Activated naive CD4-positive, alpha-beta T cell treated with anti-CD3 and anti-CD28 coated beads for 36 hours (primary cell): ENCODE measurements at places on chromosomes 5 and 9. TPM values are rescaled to one million over a fixed set of nuclear protein-coding genes. Genes with fewer than 3 reads are reported as not detected.

DNA sequence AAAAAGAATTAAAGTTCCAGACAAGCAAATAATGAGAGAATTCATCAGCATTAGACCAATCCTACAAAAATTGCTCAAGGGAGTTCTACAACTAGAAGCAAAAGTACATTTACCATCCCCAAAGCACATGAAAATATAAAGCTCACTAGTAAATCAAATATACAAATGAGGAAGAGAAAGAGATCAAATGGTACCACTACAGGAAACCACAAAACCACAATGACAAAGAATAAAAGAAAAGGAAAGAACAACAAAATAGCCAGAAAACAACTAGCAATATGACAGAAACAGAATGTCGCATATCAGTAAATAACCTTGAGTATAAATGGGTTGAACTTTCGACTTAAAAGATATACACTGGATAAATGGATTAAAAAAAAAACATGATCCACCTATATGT is 739.0 kb downstream of the DTWD2 start:
- no peaks in the 10 kb centered on the region for H3K36me3 ChIP-seq
- no peaks in the 10 kb centered on the region for H3K4me1 ChIP-seq
- DNase-seq: no peak
- H3K27me3 ChIP-seq: no peaks in the 10 kb centered on the region
- no peak overlapping the region for H3K4me3 ChIP-seq
- H3K27ac ChIP-seq: no peak overlapping the region

DNA sequence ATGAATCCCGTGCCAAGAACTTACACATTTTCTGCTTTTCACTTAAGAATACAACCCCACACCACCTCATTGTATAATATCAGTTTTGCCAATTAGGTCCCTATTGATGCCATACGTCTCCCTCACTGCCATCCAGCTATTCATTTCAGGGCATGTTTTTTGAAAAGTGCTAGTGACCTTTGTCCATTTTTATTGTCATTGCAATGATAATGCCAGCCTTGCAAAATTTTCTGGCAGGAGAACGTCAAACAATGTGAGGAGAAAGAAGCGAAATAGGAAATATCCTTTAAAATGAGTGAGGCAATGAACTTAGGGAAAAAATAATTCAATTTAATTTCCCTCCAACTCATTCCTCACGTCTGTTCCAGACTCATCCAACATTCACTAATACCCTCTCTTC is 111.8 kb upstream of the CKMT2 start:
- no peak overlapping the region for H3K27ac ChIP-seq
- no peaks in the 10 kb centered on the region for H3K27me3 ChIP-seq
- H3K36me3 ChIP-seq: peaks cover 19% of the 10 kb centered on the region
- no peak overlapping the region for H3K4me3 ChIP-seq
- peaks cover 10% of the 10 kb centered on the region for H3K4me1 ChIP-seq

- H3K4me3 ChIP-seq: no peak overlapping the region
- DNase-seq: no peak
- H3K27me3 ChIP-seq: peaks cover 2% of the 10 kb centered on the region
- no peaks in the 10 kb centered on the region for H3K4me1 ChIP-seq
These were observed 146.8 kb downstream of the BARX1 start for GRCh38 chr9:93808115-93809029.

DNA sequence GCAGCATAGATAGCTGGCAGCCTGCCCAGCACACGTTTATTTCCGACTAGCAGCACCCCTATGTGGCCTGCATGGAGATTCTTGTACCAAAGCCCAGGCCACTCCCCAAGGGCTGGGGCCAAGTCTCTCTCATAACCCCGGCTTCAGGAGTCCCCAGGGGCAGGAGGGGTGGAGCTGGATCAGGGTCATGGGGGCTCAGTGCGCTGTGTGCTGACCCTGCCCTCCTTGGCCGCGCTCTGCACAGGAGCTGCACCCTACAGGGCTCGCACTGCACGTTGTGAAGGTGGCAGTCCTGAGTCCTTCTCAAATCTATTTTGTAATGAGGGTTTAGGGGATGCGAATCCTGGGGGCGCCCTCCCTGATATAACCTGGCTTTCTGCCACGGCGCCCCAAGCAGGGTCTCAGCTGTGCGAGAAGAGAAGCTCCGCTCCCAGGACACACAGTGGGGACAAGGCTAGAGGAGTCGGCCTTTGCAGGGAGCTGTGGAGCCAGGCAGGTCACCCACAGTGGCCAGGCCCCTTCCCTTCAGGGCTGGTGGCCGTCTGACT is 28.6 kb downstream of the NKD2 start:
- no peaks in the 10 kb centered on the region for H3K27me3 ChIP-seq
- no peak for DNase-seq
- H3K27ac ChIP-seq: no peak overlapping the region

DNA sequence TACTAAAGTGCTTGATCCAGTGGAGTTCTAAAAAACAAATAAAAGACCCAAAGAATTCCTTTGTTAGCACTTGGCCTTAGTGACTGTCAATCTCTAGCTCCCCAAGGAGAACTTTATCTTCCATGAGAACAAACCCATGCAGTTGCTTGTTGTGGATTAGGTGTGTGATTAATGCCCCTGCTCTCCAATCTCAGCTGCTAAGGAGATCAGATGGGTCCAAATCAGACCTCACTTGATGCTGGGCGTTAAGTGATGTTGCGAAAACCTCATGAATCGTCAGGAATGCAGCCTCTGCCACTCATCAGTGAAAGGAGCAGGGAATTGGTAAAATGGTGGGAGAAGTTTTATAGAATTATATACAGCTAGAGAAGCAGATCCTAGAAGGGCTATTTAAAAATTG is 133.7 kb downstream of the DMAC1 start:
- no peaks in the 10 kb centered on the region for H3K4me1 ChIP-seq
- no peaks in the 10 kb centered on the region for H3K27me3 ChIP-seq
- H3K36me3 ChIP-seq: no peaks in the 10 kb centered on the region
- DNase-seq: no peak
- H3K4me3 ChIP-seq: no peak overlapping the region

Gene IL4
- total RNA-seq: not detected

DNA sequence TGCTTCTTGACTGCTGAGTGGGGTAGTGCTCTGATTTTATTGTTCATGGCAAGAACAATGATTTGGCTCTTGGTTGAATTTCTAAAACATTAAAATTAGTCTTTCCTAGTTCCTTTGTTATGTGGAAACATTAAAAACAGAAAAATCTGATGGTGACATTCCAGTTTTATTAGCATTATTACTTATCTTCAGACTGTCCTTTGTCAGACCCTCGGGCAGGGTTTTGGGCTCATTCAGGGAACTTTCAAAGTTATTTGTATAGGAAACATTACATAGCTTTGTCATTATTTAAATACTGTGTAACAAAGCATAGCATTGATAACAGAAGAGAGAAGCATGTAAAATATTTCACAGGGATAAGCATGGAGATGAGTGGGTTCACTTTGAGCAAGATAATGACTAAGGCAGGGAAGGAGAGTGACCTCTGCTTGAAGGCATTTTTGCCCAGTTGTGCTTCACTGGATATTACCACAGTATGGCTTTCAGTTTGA is 119.9 kb downstream of the KDM4C start:
- no peaks in the 10 kb centered on the region for H3K27me3 ChIP-seq
- H3K4me1 ChIP-seq: peaks cover 28% of the 10 kb centered on the region
- no peak overlapping the region for H3K27ac ChIP-seq
- H3K4me3 ChIP-seq: no peak overlapping the region
- DNase-seq: no peak

DNA sequence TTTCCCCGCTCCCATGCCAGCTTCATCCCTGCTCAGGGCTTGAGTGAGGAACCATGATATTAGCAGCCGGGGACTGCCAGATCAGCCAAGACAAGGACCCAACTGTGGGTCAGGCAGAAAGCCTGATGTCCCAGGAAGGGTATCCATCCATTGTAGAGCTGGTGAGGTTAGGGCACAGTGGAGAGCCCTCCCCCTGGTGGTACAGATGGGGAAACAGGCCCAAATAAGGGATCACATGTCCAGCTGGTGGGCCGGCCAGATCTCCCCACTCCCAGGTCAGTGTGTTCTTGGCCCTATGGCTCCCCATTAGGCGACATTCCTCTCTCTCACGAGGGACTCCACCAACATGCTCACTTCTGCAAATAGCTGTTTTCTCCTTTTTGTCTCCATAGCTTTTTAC is 9.0 kb downstream of the CDX1 start:
- H3K36me3 ChIP-seq: no peaks in the 10 kb centered on the region
- no peak overlapping the region for H3K27ac ChIP-seq
- no peak overlapping the region for H3K4me3 ChIP-seq

DNA sequence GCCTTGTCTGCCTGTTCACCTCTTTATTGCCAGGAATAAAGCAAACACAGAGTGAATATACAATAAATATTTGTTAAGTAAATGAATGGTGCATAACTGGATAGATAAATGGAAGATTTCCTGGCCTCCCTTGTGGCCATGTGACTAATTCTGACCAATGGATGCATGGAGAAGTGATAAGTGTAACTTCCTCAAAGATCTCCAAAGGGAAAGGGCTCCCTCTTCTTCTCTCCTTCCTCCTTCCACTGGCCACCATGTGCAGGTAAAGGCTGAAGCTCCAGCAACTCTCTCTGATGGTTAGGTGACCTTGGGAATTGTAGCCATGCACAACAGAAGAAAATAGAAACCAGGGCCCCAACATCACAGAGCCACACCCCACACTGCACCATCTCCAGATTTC is 174.4 kb downstream of the EBF1 start:
- no peak for DNase-seq
- no peak overlapping the region for H3K4me3 ChIP-seq
- H3K27me3 ChIP-seq: peaks cover 4% of the 10 kb centered on the region
- H3K4me1 ChIP-seq: no peaks in the 10 kb centered on the region
- H3K36me3 ChIP-seq: no peaks in the 10 kb centered on the region
- no peak overlapping the region for H3K27ac ChIP-seq

Gene SLC25A48
- not detected for total RNA-seq

GRCh38 chr5:79459626-79460025 is 54.3 kb downstream of the HOMER1 start:
- H3K36me3 ChIP-seq: peaks cover 5% of the 10 kb centered on the region
- H3K4me3 ChIP-seq: no peak overlapping the region
- DNase-seq: no peak
- H3K27me3 ChIP-seq: peaks cover 6% of the 10 kb centered on the region

DNA sequence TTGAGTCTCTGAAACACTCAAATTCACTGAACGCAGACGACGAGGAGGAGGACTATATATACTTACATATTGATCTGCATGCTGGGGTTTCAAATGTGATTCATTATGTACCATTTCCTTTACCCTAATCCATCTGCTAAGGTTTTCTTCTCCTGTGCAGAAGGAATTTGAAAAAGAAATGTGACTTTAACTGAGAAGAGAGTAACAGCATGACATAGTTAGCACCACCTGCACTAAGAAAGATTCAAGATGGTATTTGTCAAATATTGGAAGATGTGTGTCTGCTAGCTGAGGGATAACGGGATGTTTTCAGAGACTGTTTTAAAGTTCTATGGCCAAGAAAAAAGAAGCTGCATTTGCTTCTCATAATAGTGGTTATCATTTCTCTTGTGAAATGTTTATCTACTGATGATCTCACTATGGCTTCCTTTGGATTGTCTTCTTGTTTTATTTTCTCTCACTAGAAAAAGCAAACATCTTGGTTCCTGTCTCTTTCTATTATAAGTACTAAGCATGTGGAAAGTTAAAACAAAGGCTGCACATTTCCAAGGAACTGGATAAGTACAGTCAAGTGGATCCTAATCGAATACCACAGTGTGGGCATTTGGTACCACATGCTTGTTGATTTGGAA is 89.8 kb upstream of the TLE4 start:
- H3K36me3 ChIP-seq: no peaks in the 10 kb centered on the region
- peaks cover 12% of the 10 kb centered on the region for H3K4me1 ChIP-seq
- no peak for DNase-seq
- H3K27me3 ChIP-seq: no peaks in the 10 kb centered on the region

Gene OR1K1
- not detected for total RNA-seq

Gene CNTFR
- total RNA-seq: not detected

- H3K4me1 ChIP-seq: no peaks in the 10 kb centered on the region
- H3K4me3 ChIP-seq: no peak overlapping the region
These were observed 38.2 kb upstream of the CEP72 start for GRCh38 chr5:573976-574375.

DNA sequence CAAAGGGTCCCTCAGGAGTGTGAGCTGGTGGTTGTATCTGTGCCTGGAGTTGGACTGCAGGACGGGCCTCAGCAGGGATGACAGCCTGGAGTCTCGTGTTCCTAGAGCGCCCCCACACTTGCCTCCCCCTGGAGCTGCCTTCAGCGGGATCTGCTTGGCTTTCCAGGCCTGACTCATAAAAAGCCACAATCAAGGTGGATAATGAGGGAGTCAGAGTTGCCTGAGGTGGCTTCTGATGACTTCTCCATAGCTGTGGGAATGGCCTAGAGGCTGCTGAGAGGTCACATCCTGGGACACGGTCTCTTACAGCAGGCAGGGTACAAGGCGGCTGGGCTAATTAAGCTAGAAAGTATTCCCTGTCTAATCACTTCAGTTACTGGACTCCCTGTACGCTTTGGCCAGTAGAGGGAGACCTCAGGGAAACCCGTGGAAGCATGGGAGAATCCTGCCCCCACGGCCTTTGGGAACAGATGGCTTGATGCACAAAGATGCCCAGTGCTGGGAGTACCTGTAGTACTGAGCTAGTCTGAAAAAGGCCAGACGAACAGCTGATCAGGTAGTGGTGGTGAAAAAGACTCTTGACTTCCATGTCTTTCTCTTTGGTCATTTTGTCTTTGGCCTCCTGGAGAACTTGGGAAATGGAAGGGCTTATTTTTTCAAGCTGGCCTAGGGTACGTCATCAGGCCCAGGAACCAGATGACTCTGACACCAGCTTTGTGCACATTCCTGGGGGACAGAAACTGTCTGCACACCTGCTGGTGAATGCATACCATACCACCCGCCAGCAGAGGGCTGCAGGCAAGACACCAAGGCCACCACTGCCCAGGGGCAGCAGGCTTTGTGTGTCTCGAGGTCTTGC is 16.1 kb upstream of the FRRS1L start:
- H3K27me3 ChIP-seq: peaks cover 3% of the 10 kb centered on the region
- no peaks in the 10 kb centered on the region for H3K36me3 ChIP-seq
- H3K4me1 ChIP-seq: peaks cover 15% of the 10 kb centered on the region
- H3K27ac ChIP-seq: no peak overlapping the region
- DNase-seq: peak; percentile 23

GRCh38 chr5:122076669-122077365 is 1.2 kb downstream of the LOX start:
- H3K27me3 ChIP-seq: peaks cover 52% of the 10 kb centered on the region
- DNase-seq: peak; percentile 77
- H3K27ac ChIP-seq: no peak overlapping the region
- peaks cover 12% of the 10 kb centered on the region for H3K4me1 ChIP-seq
